ENCODE measurements at places on chromosomes 2 and 18. TPM values are rescaled to one million over a fixed set of nuclear protein-coding genes. Genes with fewer than 3 reads are reported as not detected.

DNA sequence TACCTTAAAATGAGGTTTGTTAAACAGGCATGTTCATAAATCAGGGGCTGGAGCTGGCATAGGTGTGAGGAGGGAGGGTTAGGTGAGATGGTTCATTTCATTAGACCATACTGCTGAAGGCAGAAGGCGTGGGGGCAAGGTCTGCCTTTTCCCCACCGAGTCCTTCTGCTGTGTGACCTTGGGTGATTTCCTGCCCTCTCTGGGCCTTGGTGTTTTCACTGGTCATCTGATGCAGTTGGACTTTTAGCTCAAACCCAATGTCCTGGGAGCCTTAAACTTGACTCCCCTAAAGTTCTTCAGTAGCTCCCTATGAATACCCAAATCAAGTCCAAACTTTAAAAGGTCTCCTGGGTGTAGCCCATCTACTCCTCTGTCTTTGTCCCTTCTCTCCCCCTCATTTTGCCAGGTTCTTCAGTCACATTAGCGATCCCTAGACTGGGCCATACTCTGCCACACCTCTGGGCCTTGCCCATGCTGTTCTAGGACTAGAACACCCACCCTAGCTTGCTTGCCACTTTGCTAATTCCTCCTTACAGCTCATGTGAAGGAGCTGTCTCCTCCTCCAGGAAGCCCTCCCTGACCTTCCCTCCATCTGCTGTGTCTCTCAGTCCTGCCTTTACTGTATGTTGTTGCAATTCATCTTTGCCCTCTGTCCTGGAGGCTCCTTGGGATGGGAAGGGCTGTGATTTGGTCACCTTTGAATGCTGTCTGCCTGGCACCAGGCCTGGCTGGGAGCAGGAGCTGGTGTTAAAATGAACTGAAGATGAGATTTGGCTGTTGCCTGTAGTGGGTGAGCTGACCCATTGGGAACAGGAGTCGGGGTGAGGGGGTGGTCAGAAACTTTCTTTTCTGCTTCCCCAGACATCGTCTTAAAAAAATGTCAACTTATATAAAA lies 85.4 kb upstream of the HS6ST1 start:
- no peak for DNase-seq

PPP4R3B gene
- 84.6 TPM for polyA plus RNA-seq

MTCL1 gene
- polyA plus RNA-seq: 18.9 TPM

EIF2AK3 gene
- 27.9 TPM for polyA plus RNA-seq

DNA sequence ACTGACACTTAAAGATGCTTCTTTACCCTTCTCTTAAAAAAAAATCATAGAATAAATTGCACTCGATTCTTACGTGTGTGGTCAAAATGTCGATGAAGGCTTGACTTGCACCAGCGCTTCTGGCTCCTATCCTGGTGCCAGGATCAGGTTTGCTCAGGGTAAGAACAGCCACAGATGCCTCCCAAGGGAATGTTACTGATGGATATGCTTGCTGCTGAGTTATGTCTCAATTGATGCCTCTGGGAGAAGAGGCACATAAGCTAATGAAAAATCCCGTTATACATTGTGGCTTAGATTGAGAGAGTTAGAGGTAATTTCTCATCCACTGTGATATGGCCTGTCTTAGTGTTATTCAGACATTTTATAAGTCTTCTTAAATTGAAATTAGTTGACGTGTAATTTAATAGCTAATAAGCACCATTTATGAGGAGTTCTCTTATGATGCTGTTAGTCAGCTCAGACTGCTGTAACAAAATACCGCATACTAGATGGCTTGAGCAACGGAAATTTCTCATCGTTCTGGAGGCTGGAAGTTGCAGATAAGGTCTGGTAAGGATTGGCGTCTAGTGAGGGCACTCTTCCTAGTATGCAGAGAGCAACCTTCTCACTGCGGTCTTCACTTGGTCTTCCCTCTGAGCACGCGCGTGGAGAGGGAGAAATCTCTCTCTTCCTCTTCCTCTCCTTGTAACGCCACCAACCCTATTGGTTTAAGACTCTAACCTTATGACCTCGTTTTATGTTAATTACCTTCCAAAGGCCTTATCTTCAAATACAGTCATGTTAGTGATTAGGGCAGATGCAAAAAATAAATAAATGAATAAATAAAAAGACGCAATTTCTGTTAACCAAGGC lies 116.6 kb upstream of the NOSTRIN start:
- no peak for DNase-seq

EVX2 gene
- not detected for polyA plus RNA-seq

DNA sequence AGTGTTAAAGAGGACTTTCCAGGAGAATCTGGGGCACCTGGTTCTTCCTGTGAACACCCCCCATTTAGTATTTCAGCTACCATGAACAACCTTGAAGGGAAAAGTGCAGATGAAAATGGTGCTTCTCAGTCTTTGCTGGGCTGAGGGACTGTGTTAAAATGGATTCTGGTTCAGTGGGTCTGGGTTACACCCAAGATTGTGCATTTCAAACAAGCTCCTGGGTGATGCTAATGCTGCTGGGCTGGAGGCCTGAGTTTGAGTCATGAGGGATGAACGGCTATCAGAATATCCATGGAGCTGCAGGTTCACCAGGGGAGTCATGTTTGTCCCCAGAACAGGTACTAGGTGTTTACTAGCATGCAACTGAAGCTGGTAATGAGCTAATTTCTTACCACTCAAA lies 24.0 kb downstream of the MRPL44 start:
- no peak for DNase-seq

- no peak for DNase-seq
Measured at GRCh38 chr2:157473581-157473980, 29.7 kb upstream of the CYTIP start.

FLACC1 gene
- polyA plus RNA-seq: 2.3 TPM

Measured in right renal cortex interstitium (tissue), 3 donors.